Stimulated activated CD8-positive, alpha-beta memory T cell treated with anti-CD3 and anti-CD28 coated beads, Interleukin-15, amount 100 ng/mL, for 4 hours (primary cell): ENCODE measurements at places on chromosomes 2 and 18.

- DNase-seq = no peak
Observed at GRCh38 chr2:9167718-9168657, 38.6 kb upstream of the ASAP2 start.

- no peak for DNase-seq
Observed at GRCh38 chr2:55914786-55915185, 8.8 kb downstream of the EFEMP1 start.

- DNase-seq = no peak
Observed at GRCh38 chr2:197170208-197170607, 140.4 kb downstream of the ANKRD44 start.

DNA sequence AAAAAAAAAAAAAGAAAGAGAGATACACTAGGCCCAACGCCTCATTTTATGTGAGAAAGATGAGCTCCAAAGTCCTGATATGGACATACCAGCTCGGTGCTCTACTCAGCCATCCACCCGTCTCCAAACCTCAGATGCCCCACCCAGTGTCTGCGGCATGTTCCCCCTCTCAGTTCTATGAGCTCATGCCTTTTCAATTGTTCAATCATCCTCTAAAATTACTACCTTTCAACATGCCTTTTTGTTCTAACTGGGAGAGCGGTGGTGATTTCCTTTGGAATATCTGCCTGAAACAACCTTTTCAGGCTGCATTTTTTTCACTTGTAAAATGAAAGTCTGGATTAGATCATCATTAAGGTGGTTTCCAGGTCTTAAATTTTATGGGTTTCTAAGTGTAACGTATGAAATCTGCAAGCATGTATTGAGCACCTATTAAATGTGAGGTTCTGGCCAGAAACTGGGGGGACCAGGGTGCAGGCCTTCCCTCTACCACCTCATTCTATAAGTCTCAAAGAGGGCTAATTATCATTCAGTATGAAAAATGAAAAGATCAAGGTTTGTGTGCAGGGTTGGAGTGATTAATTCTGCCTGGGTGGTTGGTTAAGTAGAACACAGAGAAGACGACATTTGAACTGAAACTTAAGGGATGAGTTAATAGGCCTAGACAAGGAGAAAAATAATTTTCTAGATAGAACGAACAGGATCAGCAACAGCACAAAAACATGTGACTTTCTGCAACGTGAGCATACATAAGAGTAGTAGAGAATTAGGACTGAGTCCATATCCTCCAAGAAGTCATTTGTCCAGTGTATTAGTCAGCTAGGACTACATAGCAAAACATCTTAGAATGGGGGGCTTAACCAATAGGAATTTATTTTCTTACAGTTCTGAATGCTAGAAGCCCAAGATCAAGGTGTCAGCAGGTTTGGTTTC is 87.4 kb upstream of the GLS start:
- no peak for DNase-seq

DNA sequence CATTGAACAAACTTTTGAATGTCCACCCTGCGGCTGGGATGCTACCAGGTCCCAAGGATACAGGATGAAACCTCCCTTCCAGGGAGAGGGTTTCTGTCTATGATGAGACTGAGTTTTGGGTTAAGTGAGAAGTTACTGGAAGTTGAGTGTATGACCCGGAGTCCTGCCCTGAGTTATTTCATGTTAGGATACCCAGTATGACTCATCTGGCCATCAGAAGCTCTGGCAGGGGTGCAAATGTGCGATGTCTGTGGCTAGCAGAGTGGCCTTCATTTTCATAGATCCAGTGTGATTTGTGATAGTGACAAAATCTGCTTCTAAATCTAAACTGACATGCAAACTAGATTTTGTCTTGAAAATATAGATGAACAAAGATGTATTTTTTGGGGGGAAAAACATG is 55.3 kb downstream of the KCTD1 start:
- no peak for DNase-seq

DNA sequence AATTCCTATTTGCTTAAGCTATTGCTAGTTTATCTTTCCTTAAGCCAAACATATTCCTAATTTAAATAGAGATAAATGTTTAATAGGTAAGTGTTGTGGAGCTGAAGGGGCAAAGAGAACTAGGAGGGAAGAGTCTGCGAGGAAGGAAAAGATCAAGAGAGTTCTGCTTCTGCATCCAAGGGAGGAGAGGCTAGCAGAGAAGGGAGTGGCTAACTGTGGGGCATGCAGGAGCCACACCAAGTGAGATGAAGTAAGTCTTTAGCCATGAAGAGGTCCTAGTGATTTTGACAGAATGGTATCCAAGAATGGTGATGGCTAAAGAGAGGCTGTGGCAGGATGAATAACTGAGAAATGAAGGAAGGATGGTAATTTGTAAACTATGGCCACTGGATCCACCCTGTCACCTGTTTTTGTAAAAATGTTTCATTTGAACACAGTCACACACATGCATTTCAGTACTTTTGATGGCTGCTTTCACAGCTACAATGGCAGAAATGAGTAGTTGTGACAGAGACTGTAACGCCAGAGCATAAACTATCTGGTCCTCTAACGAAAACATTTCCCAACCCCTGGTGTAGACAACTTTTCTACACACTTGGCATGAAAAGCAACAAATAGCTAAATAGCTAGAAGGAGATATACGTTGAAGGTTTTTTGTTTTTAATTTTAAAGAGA is 15.6 kb downstream of the TPGS2 start:
- no peak for DNase-seq

DNA sequence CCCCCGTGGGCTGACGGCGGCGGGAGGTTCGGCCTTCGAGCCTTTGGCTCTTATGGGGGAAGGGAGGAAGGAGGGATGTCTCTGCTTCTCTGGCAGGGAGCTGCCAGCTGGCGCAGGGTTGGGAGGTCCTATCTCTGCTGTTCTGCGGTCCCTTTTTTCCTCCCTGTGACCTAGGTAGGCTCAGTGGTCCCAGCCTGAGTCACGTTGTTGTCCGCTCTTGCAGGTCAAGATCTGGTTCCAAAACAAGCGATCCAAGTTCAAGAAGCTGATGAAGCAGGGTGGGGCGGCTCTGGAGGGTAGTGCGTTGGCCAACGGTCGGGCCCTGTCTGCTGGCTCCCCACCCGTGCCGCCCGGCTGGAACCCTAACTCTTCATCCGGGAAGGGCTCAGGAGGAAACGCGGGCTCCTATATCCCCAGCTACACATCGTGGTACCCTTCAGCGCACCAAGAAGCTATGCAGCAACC is 2.5 kb downstream of the DLX1 start:
- no peak for DNase-seq

DNA sequence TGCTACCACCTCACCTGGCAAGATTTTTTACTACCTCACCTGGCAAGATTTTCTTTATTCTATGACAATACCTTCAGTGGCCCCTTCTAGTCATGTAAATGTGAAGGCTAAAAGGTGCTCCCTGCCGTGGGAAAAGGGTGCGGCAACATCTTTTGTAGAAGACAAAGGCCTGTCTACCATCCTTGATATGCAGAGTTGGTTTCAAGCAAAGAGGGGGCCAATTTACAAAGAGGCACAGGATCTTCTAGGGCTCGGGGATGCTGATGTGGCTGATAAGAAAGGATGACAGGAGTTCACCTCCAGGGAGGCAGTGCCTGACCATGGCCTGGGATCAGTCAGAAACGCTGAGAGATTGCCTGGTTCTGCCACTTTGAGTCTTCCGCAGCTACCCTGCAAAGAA is 165.4 kb upstream of the SLC1A4 start:
- no peak for DNase-seq

- no peak for DNase-seq
Observed at GRCh38 chr18:35777039-35777438, 195.4 kb upstream of the RMP24 start.

DNA sequence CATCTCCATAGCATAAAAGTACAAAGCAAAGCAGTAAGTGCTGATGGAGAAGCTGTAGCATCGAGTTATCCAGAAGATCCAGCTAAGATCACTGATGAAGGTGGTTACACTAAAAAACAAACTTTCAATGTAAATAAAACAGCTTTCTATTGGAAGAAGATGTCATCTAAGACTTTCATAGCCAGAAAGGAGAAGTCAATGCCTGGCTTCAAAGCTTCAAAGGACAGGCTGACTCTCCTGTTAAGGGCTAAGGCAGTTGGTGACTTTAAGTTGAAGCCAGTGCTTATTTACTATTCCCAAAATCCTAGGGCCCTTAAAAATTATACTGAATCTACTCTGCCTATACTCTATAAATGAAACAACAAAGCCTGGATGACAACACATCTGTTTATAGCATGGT is 44.0 kb downstream of the METTL8 start:
- DNase-seq = no peak

- no peak for DNase-seq
Observed at GRCh38 chr2:110731064-110731463, 1.3 kb upstream of the ACOXL start.

- no peak for DNase-seq
Observed at GRCh38 chr2:134500211-134500935, 218.4 kb downstream of the TMEM163 start.

- no peak for DNase-seq
Observed at GRCh38 chr2:178455947-178456346, 4.8 kb downstream of the PJVK start.

DNA sequence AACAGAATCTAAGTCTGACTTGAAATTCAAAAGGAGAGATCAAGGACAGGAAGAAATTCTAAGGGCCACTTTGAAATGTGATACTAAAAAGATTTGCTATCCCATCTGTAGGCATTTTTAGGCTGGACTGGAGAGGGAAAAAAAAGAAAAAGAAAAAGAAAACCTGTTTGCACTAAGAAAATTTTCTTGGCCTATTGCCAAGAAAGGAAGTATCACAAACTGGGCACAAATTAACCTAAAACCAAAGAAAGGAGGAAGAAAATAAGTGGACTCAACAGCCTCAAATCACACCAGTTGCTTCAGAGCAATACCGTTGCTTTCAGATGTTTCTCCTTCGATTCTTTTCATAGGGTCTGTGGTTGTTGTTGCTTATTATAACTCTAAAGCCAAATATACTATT is 287.9 kb upstream of the VRK2 start:
- DNase-seq = no peak

- DNase-seq = no peak
Observed at GRCh38 chr18:40607542-40608148, 1347.4 kb upstream of the PIK3C3 start.

DNA sequence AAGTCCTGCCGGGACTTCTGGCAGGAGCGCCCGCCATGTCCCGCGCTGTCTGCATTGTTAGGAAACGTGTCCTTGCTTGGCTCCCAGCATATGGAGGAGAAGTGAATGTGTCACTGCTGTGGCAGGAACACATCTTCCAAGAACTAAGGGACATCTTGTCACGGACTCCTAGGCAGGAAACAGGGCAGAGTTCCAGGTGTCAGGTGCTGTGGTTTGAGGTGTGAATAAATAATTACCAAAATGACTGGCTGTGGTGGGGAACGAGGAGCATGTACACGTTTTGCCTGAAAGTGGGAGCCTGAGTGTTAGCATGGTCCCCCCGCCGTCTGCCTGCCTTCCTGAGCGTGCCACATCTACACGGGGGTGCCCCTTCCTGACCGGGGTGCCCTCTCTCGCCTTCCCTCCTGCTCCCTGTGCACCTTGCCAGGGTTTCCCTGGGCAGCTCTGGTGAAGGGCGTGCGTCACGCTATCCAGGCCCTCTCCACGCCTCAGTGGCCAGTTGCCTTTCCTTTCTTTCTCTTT is 237.5 kb downstream of the LDLRAD4 start:
- DNase-seq = no peak

GRCh38 chr2:227862741-227863588 is 8.5 kb upstream of the DAW1 start:
- no peak for DNase-seq

- DNase-seq = no peak
Observed at GRCh38 chr2:208024091-208024490, 1.2 kb downstream of the PLEKHM3 start.

GRCh38 chr2:188430705-188431104 is 139.0 kb downstream of the GULP1 start:
- DNase-seq = no peak

- no peak for DNase-seq
Observed at GRCh38 chr18:58100154-58100553, 56.1 kb downstream of the NEDD4L start.

DNA sequence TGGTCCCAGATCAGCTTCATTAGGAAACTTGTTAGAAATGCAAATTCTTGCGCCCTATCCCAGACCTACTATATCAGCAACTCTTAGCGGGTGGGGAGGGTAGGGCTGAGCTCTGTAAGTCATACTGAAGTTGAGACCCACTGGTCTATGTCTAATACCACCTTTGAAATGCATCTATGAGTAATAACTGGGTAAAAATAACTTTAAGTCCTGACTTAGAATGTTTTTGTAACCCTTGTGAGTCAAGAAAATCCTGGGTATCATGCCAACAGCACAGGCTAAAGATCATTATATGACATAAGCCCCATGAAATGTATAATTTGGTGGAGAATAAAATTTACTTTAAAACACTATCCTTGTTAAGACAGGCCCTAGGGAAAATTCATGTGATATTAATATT is 41.4 kb downstream of the PRKD3 start:
- DNase-seq = no peak

GRCh38 chr2:191038741-191039140 is 24.8 kb upstream of the STAT1 start:
- no peak for DNase-seq

GRCh38 chr2:127122361-127123027 is 15.5 kb upstream of the BIN1 start:
- no peak for DNase-seq

DNA sequence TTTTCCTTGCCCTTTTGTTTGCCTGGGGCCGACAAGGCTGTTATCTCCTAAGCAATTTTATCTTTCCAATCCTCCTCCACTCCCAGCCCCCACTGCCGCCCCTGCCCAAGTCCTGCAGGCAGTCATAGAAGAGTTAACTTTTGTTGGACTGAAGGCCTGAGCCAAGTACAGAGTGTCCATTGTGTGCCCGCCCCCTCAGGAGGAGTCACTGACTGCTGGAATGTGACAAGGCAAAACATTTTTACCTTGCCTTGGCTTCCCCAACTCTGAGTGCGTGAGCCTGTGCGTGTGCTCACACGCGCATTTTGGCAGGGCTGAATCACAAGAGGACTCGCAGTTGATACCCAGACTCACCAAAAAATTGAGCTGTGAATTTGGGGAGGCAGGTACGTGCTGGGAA is 16.2 kb downstream of the SETBP1 start:
- DNase-seq = no peak

DNA sequence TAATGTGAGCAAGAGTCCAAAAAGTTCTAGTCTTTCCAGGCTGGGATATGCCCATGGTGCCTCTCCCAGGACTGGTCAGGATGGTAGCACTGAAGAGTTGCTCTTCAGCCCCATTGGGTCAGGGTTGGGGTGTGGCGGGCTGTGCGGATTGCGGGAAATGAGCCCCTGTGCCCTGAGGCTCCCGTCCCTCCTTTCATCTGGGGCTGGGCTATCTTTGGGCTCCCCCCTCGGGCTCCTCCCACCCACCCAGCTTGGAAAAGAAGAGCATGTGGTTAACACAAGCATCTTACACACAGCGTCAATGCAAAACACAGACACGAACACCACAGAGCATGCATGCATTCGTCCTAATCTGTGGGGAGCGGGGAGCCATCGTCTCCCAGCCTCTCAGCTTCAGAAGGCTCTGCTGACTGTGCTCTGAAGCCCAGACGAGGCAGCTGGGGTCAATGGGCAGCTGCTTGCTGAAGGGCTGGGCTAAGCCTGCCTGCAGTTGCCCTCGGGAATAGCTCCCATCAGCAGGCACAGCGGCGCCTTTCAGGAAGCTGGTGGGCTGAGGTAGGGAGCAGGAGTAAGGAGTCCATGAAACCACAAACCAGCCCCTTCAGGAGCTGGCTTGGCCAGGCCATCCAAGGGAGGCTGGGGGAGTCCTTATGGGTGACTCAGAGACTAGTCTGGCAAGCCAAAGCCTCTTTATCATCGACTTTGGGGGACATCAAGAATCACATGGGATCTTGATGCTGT is 112.9 kb downstream of the CLIP4 start:
- no peak for DNase-seq
